Activated naive CD4-positive, alpha-beta T cell treated with anti-CD3 and anti-CD28 coated beads, Interleukin-2, amount 50 U/mL, for 72 hours (primary cell): ENCODE measurements at places on chromosomes 3 and 15.
A peak's percentile ranks its signal among the peaks of the same experiment; 100 is the strongest.

DNA sequence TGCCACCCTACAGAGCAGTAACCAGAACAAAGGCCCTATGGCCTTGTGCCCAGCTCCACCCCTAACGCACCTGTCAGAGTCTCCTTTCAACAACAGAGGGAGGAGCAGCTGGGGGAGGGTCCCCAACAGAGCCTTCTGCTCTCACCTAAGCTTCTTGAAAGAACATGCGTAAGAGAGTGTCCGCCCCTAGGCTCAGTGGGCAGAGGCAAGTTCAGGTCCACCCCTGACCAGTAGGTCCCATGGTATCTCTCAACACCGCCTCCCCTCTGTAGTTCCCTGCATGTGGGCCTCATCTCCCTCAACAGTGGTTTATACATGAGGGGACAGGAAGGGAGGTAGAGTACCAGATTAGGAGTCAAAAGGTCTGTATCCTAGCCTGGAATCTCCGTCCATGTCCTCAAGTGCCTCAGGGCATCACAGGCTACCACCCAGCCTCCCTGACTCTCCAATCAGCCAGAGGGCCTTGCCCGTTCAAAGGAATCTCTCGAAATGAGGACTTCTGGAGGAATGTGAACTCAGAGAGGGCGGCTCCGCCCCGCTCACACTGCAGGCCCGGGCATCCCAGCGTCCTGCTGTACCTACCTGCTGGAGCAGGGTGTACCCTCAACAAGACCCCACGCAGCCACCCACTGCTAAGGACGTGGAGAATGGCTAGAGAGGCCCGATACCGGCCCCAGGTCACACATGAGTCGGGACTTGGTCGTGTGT is 680 bp downstream of the POC1A start:
- no peak for DNase-seq

DNA sequence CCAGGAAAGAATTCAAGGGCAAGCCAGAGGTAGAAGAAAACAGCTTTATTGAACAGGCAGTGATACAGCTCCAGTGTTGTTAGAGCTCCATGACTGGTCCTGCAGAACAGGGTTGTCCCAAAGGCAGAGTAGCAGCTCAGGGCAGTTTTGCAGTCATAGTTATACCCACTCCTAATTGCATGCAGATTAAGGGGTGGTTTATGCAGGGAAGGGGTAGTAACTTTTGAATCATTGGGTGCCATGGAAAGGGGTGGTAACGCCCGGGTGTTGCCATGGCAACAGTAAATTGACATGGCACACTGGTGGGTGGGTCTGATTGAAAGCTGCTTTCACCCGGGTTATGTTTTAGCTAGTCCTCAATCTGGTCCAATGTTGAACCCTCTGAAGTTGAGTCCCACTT is 9.7 kb upstream of the RAB6B start:
- DNase-seq = no peak

- DNase-seq = no peak
These were observed 265.6 kb downstream of the CTNNB1 start for GRCh38 chr3:41464858-41465257.

DNA sequence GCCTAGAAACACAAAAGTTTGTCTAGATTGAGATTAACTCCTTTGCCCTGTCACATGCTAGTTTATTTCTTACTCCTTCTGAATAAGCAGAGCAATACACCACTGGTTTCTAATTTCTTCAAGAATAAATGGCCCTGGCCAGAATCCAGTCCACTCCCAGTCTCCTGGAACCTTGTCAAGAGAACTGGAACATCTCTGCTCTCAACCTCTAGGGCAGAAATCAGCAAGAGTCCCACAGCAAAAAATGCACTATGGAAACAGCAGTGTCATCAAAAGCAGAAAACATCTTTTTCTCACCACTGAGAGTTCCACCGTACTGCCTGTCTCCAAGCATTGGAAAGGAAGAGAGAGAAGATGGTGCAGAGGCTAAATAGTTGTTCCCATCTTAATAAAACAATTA is 35.9 kb upstream of the PPP2R3A start:
- no peak for DNase-seq

DNA sequence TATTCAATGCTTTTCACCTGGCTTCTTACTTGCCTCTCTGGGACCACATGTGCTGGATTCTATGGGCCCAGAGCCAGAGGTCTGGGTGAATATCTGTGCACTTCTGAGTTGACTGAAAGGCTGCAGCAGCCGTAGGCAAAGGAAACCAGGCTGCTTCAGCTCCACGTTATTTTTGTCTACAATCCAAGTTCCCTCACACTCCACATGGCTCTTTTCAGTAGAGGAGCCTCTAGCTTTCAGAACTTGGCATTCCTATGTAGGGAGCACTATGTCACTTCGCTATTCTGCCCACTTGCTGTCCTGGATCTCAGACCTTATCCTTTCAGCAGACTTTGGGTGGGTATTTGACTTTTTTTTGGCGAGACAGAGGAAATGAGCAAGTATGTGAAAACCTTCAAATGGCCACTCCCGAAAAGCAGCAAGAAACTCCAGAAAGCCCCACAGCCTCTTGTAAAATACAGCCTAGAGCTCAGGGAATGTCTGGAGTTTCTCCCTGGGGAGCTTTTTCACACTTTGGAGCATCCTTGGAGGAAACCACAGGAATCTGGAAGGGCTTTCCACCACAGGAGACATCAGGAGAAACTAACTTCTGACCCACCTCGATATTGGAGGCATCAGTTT is 80.9 kb downstream of the DUT start:
- no peak for DNase-seq

- no peak for DNase-seq
These were observed 10.3 kb upstream of the MTMR10 start for GRCh38 chr15:31001702-31002101.

- DNase-seq = no peak
These were observed 4.8 kb downstream of the BMF start for GRCh38 chr15:40103864-40104271.

GRCh38 chr3:32412887-32413286 is 21.2 kb downstream of the CMTM7 start:
- DNase-seq = no peak

DNA sequence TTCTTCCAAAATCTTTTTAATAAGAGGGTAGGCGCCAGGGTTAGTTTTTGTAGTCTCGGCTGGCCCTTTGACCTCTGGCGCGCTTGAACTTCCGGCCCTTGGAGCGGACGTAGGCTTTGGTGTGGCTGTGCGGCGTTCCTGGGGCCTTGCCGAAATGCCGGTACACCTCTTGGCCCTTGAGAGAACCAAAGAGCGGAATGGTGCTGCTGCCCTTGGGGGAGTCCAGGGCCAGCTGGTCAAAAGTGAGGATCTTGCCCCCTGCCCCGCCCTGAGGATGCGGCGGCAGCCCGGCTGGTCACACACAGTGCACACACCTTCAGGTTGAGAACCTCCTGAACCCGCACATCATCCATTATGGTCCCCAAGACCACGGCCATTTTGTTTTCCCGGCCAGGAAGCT is 20.0 kb upstream of the CHRNB4 start:
- DNase-seq = no peak

GRCh38 chr15:65424683-65425082 is 1.9 kb upstream of the IGDCC4 start:
- no peak for DNase-seq

DNA sequence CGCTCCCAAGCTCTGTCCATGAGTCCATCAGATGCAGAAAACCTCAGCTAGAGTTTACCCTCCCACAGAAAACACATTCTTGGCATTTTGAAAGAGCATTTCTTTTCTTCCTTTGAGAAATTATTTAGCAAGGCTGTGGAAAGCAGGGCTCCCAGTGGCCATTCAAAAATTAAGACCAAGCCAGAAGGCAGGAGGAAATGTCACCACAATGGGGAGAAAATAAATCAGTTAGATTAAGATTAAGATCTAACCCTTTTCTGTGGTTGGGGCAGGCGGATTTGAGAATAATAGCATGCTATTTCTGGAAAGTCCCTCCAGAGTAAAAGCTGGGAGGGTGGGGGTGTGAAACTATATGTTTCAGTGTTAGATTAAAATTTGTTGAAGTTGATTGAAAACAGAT is 20.2 kb downstream of the LRIG1 start:
- peak; percentile 34 for DNase-seq

DNA sequence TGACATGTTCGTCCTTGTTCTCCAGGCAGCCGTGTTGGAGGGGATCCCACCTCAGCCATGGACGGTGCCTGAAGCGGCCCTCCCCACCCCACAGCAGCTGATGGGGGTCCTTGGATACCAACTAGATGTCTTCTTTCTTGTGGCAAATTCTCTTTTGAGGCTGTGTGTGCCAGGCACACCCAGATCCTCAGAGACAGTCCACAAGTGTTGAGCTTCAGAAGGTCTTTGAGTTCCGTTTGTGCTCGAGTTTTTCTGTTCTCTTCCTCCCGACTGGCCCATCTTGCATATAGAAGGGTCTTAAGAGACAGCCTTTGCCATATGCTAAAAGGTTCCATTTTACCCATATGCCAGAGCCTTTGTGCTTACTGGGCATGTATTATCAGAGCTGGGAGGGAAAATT is 227.4 kb downstream of the THSD4 start:
- no peak for DNase-seq

DNA sequence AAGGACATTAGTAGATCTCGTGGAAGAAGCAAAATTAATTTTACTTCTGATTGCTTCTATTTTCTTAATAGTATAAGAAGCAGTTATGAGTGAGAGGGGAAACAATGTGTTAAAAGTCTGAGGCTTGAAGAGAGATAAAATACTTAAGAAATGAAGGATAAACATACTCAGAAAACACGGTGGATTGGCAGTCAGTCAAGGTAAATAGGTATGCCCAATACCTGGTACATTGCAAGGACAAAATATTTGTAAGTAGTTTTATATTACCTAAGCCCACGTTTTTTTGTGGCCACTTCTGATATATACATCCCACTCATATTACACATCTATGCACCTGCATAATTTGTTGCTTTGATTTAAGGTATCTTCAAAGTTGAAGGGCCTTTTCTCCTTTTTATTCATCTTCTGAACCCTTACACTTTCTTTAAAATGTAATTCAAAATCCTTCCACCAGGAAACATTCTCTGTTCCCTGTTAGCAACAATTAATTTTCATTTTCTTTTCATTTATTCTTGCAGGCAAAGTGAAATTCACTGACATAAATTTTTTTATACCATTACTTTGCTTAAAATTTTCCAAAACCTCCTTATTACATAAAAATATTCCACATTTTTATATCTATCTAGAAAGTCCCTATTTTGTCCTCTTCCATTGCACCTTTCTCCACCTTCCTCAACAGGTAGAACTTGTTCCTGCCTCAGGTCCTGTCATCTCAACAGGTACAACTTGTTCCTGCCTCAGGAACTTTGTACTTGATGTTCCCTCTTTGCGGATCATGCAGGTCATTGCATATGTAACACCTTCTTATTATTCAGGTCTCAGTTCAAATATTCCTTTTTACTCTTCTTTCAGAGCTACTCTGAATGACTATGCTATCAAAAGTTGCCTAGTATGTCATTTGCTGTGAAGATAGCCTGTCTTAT is 755.7 kb upstream of the ALCAM start:
- no peak for DNase-seq

- DNase-seq = no peak
These were observed 5.2 kb downstream of the WDR5B start for GRCh38 chr3:122410639-122411038.
